ENCODE measurements at places on chromosomes 2 and 18.

DNA sequence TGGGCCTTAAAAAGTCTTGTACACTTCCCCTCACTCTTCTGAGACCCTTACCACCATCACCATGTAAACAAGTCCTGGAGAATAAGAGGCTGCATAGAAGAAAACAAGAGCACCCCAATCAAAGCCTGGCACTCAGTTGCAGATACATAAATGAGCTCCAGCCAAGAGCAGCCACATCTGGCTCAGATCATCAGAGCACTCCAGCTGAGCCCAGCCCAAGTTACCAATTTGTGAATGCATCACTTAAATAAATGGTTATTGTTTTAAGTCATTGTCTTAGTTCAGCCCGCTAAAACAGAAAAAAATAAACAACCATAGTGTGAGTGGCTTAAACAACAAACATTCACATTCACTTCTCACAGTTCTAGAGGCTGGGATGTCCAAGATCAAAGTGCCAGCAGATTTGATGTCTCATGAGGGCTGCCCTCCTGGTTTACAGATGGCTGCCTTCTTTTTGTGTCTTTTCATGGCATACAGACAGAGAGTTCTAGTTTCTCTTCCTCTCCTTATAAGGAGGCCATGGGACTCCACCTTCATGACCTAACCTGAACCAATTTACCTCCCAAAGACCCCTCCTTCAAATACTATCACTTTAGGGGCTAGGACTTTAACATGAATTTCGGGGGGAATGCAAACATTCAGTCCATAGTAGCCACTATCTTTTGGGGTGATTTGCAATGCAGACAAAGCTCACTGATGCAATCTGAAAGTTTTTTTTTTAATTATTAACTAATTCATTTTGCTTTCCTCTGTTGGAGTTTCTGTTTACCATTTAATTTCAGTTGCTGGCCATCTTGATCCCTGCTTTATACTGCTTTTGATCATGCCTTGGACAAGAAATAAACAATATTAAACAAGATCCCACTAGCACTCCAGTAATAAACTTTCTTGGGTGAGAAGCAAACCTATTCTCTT lies 187.5 kb upstream of the ACVR2A start:
- no peak for DNase-seq

DNA sequence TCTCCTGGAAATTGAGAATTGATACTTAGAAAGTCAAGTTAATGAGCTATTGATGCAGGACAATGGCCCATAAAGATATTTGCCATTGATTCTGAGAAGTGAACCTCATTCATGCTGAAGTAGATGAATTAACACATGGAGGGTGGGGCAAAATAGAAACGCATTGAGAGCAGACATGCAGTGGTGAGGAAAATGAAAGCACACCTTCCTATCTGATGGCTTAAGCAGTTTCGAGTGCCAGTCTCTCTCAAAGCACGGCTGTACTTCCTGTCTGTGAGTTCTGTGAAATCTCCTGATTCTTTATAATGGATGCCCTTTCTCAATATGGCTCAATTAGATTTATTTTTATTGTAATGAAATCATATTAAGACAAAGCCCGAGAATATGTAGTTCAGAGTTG lies 247.0 kb downstream of the TMX3 start:
- no peak for DNase-seq

GRCh38 chr2:196598412-196598811 lies 41.1 kb upstream of the CCDC150 start:
- DNase-seq: no peak

GRCh38 chr18:40810372-40810771 lies 1144.7 kb upstream of the PIK3C3 start:
- DNase-seq: no peak

DNA sequence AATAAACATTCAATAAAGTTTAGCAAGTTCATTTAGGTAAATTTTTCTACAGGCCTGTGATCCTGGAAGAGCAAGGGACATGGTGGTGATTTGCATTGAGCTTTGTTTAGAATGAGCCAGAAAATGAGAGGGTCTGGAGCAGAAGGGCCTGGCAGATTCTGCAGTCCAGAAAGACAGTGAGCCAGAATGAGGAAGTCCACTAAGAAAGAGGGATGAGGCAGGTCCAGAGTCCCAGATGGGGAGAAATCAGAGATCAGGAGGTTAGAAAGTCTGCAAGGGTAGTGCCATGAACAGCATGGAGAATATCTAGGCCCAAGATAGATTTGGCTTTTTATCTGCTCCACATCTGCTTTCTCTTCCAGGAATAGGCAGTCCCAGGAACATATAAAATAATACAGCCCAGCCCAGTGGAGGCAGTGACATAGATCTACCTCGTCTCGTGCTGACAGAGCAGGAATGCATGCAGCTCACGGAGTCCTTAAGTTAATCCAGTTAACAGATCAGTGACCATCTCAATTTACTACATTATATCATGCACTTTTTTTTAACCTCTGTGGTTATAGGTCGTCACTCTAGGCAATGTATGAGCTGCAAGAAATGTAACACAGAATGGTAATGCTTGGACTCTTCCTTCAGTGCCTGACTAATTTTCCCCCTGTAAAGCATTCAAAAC lies 429.0 kb downstream of the SUCLG1 start:
- DNase-seq: no peak

DNA sequence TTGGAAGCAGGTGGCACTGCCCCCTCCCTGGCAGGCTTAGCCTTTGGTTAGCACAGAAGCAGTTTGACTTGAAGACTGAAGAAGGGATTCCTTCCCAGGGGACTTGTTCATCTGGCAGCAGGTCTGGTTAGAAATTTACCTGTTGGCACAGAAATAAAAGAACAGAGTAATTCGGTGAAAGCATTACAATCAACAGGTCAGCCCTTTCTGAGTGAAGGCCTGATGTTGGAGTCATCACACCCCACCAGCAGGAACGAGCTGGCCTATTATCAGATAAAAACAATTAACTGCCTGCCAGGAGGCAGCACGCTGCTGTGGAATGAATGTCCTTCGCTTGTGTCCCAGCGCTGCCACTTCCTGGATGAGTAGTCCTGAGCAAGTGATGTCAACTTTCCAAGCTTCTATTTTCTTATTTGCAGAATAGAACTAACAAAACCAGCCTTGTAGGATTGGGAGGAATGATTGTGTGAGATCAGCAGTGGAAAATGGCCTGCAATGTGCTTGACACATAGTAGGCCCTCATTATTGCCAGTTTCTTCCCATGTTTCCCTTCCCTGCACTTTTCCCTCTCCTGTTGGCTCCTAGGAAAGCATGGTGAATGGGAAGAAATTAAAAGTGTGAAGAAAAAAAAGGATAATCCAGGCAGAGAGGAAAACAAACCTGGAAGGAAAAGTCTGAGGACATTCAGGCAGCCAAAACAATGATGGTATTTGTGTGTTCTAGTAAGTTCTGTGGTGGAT lies 29.0 kb downstream of the LGALSL start:
- DNase-seq: no peak
